ENCODE measurements at places on chromosomes 5 and 9.

GRCh38 chr9:31112491-31112890 is 1272.0 kb upstream of the ACO1 start:
- no peak for DNase-seq

GRCh38 chr9:134625361-134626068 is 16.1 kb upstream of the COL5A1 start:
- peak; percentile 40 for DNase-seq

GRCh38 chr9:108374626-108375025 is 481.2 kb downstream of the ACTL7B start:
- DNase-seq = peak; percentile 70

DNA sequence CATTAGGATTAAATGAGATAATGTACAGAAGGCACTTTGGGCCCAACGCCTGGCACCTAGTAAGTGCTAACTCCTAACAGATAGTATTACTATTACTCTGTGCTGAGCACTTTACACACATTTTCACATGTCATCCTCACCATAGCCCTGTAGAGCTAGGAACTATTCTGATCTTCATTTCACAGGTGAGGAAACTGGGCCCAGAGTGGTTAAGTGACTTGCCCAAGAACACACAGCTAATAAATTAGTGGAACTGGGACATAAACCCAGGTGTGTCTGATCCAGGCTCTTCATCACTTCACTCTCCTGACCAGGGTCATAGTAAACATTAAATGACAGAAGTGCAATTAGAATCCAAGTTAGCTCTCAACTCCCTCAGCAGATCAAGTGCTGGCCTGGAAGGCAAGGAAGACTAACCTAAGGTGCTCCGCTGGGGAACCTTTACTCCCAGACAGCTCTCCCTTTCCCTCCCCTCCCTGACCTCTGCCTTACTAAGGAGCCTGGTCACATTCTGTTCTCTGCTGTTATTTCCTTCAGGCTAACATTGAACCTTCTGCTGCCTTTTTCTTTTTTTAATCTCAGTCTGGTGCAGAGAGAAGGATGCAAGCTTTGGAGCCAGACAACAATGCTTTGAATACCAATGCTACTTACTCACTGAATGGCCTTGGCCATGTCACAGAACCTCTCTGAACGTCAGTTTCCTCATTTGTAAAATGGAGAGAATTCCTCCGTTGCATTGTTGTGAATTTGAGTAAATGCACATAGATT is 4.1 kb upstream of the ADRA1B start:
- DNase-seq = peak; percentile 84

DNA sequence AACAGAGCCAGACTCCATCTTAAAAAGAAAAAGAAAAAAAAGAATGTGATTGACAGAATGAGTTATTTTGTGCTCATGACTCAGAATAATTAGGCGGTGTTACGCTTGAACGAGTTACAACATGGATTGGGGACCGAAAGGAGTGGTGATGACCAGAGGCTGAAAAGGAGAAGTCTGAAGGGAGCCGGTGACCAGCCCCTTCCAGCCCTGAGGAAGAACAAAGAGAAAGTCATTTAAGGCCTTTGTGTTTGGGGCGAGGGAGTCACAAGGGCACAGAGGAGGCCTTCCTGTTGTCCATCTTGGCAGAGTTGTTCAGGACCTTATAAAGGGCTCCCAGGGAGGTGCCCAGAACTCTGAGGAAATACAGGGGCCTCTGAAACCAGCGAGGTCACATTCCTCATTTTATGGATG is 131.6 kb downstream of the GOLPH3 start:
- DNase-seq = peak; percentile 20

DNA sequence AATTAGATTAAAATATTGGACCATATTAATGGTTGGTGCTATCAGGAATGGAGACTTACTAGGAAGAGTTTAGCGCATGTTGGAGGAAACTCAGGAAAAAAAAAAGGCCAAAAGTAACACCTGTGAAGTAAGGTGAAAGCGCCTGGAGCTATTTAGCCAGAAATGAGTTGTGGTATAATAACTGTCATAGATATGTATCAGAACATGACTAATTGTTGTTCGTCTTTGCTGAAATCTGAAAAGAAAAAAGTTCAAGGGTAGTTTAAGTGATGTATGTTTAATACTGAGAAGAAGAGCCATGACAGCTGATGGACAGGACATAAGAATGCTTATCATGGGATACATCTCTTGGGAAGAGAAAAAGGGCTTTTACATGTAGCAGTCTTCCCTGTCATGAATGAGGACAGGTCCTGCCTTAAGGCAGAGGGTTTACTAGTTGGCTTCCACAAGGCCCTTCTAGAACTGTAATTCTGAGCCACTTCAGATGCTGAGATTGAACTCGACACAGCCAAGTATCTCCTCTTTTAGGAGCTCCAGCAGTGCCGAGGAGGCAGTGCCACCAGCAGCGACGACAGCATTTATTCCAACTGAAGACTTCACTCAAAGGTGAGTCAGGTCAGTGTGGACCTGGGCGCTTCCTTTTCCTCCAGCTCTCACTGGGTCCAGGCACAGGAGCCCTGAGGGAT is 940 bp upstream of the CAMK4 start:
- no peak for DNase-seq

All from EL (cell line).